Natural killer cell treated with Interleukin-12 subunit alpha and Interleukin-12 subunit beta and Interleukin-15 and Interleukin-18, amount 100 ng/mL, for 72 hours (primary cell): ENCODE measurements at places on chromosomes 6 and 20. TPM values are rescaled to one million over a fixed set of nuclear protein-coding genes. Genes with fewer than 3 reads are reported as not detected.

CCN6 gene
- not detected for total RNA-seq

DNA sequence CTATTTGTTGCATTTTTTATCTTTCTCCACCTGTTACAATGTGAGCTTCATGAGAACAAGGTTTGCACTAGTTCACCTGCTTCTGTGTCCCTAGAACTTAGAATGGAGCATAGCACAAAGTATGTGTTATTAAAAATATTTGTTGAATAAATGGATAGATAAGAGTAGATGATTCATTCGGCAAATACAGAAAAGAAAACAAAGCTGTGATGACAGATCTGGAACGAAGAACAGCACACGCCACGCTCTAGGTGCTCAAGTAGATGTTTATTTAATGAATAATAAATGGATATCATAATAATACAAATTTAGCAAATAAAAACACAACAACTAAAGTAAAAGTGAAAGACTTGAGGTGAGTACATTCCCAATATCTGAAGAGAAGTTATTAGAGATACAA is 273.1 kb downstream of the HAO1 start:
- H3K36me3 ChIP-seq = no peaks in the 10 kb centered on the region
- no peak overlapping the region for H3K4me3 ChIP-seq
- DNase-seq = no peak
- no peaks in the 10 kb centered on the region for H3K4me1 ChIP-seq
- no peak overlapping the region for H3K27ac ChIP-seq
- no peaks in the 10 kb centered on the region for H3K27me3 ChIP-seq

DNA sequence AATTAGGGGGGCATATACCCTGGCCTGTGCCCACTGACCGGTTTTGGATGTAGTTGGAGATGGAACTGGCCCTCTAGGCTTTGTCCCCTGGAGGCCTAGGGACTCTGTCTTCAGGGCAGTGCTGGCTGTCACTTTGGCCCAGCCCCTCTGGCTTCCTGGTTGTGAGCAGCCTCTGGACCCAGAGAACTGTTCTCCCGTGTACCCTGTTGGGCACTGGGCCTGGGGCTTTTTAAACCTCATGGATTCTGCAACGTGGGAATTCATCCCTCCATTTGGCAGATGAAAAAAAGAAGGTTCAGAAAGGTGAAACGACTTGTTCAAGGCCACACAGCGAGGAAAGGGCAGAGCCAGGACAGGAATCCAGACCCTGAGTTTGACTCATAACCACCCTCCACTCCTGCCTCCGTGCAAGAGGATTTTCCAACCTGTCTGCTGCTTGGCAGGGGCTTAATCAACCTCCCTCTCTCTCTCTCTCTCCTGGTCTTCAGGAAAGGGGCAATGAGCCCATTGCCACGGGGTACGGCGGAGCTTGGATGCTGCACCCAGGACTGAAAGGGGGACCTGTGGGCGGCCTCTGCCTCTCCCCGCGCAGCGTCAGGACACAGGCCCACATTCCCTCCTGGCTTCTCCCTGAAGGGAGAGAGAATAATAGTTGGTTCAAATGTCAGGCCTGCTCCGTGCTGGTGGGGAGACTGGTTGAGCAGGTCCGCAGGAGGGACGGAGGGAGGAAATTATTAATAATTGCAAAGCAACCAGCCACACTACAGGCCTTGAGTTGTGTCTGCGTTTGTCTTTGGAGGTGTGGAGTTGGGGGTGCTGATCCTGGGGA is 56.0 kb downstream of the CEBPB start:
- no peak overlapping the region for H3K4me3 ChIP-seq
- peaks cover 9% of the 10 kb centered on the region for H3K27me3 ChIP-seq
- H3K4me1 ChIP-seq = peaks cover 8% of the 10 kb centered on the region
- DNase-seq = no peak
- no peaks in the 10 kb centered on the region for H3K36me3 ChIP-seq

OVOL2 gene
- not detected for total RNA-seq

DNA sequence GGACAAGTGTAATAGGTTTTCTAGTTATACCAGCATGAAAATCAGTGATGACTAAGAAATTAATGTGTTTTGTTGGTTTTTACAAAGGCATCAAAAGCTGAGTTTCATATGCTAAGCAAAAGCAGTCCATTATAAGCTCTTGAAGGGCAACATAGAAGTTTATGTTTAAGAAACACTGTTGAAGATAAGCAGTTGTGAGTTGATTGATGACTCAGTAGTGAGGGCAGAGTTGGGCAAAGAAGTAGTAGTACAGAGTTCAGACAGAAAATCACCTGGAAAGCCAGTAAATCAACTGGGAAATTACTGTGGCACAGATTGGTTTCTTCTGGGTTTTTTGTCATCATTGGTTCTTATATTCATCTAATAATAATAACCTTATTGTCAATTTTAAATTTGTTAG is 78.0 kb upstream of the SMIM8 start:
- no peaks in the 10 kb centered on the region for H3K4me1 ChIP-seq
- no peak for DNase-seq
- H3K4me3 ChIP-seq = no peak overlapping the region
- H3K27me3 ChIP-seq = no peaks in the 10 kb centered on the region
- H3K27ac ChIP-seq = no peak overlapping the region

GRCh38 chr6:39753725-39754045 is 28.5 kb upstream of the KIF6 start:
- no peaks in the 10 kb centered on the region for H3K4me1 ChIP-seq
- H3K27me3 ChIP-seq = peaks cover 17% of the 10 kb centered on the region
- H3K27ac ChIP-seq = no peak overlapping the region
- H3K36me3 ChIP-seq = no peaks in the 10 kb centered on the region
- DNase-seq = no peak

- peaks cover 27% of the 10 kb centered on the region for H3K4me1 ChIP-seq
- DNase-seq = no peak
- H3K27me3 ChIP-seq = no peaks in the 10 kb centered on the region
Observed at GRCh38 chr20:58403272-58403671, 14.2 kb downstream of the VAPB start.

GRCh38 chr6:2433711-2434110 is 188.3 kb upstream of the GMDS start:
- H3K4me3 ChIP-seq = no peak overlapping the region
- no peak for DNase-seq
- no peaks in the 10 kb centered on the region for H3K4me1 ChIP-seq
- no peak overlapping the region for H3K27ac ChIP-seq
- H3K27me3 ChIP-seq = peaks cover 2% of the 10 kb centered on the region

DNA sequence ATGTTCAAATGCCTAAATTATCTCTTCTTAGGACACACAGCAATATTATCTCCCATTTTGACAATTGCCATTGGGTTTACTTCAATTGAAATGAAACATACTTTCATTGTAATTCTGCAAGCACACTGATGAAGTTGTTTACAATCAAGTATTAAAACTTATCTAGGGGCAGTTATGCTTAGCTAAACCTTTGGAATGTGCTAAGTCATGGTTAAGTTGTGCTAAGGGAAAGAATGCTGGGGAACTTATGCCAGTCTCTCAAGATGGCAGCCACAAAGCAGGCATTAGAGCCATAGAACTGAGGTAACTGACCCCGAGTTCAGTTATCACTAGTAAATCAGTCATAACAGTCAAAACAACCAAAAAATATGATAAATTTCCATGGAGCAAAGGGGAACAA is 59.1 kb upstream of the NT5E start:
- H3K4me3 ChIP-seq = no peak overlapping the region
- no peaks in the 10 kb centered on the region for H3K36me3 ChIP-seq
- DNase-seq = no peak
- no peak overlapping the region for H3K27ac ChIP-seq
- no peaks in the 10 kb centered on the region for H3K4me1 ChIP-seq

DNA sequence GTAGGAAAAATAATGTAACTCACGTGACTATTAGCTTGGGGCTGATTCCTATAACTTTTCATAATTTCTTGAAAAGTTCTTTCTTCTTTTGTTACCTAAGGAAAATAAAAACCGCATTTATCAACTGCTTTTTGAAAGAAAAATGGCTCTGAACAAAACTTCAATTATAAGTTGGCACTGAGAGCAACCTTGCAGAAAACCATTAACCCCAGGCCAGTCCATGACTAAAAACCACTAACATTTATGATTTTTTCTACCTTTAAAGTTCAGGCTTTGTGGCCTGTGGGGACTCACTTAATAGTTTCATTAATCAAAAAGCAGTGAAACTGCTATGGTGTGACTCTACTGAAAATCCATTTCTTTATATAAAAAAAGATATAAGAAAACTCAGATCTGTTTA is 69.1 kb upstream of the SAMHD1 start:
- H3K36me3 ChIP-seq = peaks cover 23% of the 10 kb centered on the region
- no peaks in the 10 kb centered on the region for H3K27me3 ChIP-seq
- no peak for DNase-seq
- H3K27ac ChIP-seq = no peak overlapping the region
- H3K4me3 ChIP-seq = no peak overlapping the region
